Right renal cortex interstitium (tissue), 3 donors: ENCODE measurements at places on chromosomes 6 and 20. TPM values are rescaled to one million over a fixed set of nuclear protein-coding genes. Genes with fewer than 3 reads are reported as not detected.

DNA sequence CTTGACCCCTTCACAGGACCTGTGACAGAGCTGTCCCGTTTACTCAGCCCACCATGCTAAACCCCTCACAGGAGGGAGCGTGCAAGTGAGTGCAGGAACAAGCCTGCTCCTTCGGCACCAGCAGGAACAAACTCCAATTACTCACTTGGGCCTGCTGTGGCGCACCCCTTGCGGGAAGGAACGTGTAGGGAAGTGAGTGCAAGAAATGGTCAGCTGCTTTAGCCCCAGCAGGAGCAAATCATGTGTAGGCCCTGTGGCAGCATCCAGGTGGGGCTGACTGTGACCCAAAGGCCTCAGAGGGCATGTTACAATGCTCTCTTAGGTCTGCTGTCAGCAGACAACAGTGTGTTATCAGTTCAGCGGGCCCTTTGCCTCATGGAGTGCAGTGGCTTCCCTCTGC is 574.4 kb downstream of the PRKN start:
- DNase-seq, result no peak

GRCh38 chr20:56626367-56627121 is 2.6 kb upstream of the TFAP2C start:
- no peak for DNase-seq

MLIP gene
- polyA plus RNA-seq, result 0.62 TPM

C20orf202 gene
- polyA plus RNA-seq, result 0.37 TPM

- no peak for DNase-seq
Observed at GRCh38 chr6:167122827-167123657, at the start of gene CCR6. TSS of gene CCR6 (plus strand) at chr6:167123096. CDS start at chr6:167136135, 13,039 bp downstream.

DNA sequence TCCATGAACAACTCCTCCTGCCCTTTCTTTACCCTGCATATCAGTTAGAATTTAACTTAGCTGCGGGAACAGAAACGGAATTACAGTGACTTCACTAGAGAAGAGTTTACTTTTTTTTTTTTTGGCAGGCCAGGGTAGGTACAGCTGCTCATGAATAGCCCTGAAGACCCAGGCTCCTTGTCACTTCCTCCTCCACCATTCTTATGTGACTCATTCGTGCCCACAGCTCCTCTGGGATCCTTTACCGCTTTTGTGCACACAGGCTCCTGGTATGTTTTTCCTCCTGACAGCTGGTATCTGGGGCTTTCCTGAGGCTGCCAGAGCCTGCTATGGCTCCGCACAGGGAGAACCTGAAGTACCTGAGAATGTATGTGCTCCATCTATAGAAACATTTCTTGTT is 3.9 kb upstream of the KCNS1 start:
- DNase-seq, result no peak

- no peak for DNase-seq
Observed at GRCh38 chr6:98945311-98946115, 2.2 kb downstream of the FBXL4 start.

OR12D3 gene
- polyA plus RNA-seq, result not detected
